ENCODE measurements at places on chromosomes 12 and 14. TPM values are rescaled to one million over a fixed set of nuclear protein-coding genes. Genes with fewer than 3 reads are reported as not detected.

GRCh38 chr14:77085538-77085937 is 12.5 kb upstream of the CIPC start:
- H3K27ac ChIP-seq = no peak overlapping the region
- no peaks in the 10 kb centered on the region for H3K36me3 ChIP-seq
- peaks cover 6% of the 10 kb centered on the region for H3K4me1 ChIP-seq
- H3K4me3 ChIP-seq = no peak overlapping the region
- no peaks in the 10 kb centered on the region for H3K27me3 ChIP-seq

DNA sequence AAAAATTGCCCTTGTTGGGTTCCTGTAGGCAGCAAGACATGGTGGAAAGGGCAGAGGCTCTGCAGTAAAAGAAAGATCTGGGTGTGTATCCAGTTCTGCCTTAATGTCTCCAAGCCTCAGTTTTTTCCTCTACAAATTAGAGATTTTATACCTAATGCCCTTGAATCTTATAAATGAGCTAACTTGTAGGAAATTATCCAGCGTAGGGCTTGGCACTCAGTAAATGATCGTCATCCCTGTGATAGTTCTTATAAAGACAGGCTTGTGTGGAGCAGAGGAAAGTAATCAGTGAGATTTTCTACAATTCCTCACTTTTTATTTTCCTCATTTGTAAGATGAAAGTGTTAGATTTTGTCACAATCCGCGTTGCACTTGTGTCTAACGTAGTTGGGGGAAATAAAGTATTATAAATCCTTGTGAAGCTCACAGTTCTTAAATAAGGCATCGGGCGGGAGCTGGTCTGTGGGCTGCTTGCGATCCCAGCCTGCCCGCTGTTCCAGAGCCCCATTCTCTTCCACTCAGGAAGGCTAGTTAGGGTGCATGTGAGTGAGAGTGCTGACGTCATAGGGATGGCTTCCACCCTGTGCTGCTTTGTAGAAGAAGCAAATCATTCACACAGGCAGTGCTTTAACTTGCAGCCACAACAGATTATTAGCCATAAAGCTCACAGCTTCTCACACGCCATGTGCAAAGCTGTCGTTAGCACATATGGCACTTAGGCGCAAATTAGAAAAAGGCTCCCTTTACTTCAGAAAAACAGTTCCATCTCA is 87.6 kb downstream of the EML1 start:
- no peak overlapping the region for H3K4me3 ChIP-seq
- no peaks in the 10 kb centered on the region for H3K27me3 ChIP-seq
- H3K4me1 ChIP-seq = peaks cover 21% of the 10 kb centered on the region
- H3K36me3 ChIP-seq = peaks cover 11% of the 10 kb centered on the region

ATG2B gene
- total RNA-seq = 17.8 TPM

TESPA1 gene
- 0.44 TPM for total RNA-seq

GPR68 gene
- total RNA-seq = 0.35 TPM

DNA sequence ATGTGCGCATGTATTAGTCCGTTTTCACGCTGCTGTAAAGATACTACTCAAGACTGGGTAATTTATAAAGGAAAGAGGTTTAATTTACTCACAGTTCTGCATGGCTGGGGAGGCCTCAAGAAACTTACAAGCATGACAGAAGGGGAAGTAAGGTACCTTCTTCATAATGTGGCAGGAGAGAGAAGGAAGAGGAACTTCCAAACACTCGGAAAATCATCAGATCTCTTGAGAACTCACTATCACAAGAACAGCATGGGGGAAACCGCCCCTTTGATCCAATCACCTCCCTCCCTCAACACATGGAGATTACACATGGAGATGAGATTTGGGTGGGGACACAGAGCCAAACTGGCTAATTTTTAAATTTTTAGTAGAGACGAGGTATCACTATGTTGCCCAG is 41.8 kb upstream of the SNX6 start:
- peak; percentile 32 for DNase-seq
- H3K36me3 ChIP-seq = no peaks in the 10 kb centered on the region
- no peak overlapping the region for H3K4me3 ChIP-seq
- no peaks in the 10 kb centered on the region for H3K27me3 ChIP-seq

DDN gene
- 19.2 TPM for total RNA-seq

CLEC6A gene
- not detected for total RNA-seq

DNA sequence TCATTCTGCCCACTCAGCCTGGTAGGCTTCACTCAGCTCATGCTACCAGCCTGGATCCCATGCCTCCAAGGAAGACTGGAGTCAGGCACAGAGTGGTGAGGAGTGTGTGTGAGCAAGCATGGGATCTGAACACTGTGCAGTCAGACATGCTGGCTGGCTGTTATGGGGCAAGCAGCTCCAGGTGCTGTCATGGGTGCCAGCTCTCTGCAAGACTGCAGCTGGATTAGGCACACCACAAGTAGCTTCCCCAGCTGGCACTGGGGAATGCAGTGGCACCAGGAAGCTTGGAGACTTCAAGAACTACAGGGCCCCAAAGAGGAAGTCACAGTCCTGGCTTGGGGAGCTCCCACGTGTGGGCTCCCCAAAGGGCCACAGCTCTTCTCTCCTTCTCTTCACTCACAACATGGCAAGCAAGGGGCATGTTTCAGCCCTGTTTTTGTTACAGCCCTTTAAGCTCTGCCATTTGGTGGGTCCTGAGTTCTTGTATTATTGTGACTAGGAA is 202.5 kb downstream of the VRK1 start:
- no peak overlapping the region for H3K27ac ChIP-seq
- H3K4me1 ChIP-seq = no peaks in the 10 kb centered on the region
- H3K36me3 ChIP-seq = no peaks in the 10 kb centered on the region
- H3K27me3 ChIP-seq = no peaks in the 10 kb centered on the region

KRT79 gene
- not detected for total RNA-seq

GRCh38 chr14:89660166-89660565 is 243.1 kb upstream of the FOXN3 start:
- no peaks in the 10 kb centered on the region for H3K27me3 ChIP-seq
- peak; percentile 96 for DNase-seq
- H3K4me1 ChIP-seq = peaks cover 12% of the 10 kb centered on the region
- H3K27ac ChIP-seq = peak overlapping the region; percentile 82
- H3K4me3 ChIP-seq = no peak overlapping the region
- no peaks in the 10 kb centered on the region for H3K36me3 ChIP-seq

GRCh38 chr12:121085506-121086353 is 46.7 kb upstream of the OASL start:
- H3K36me3 ChIP-seq = no peaks in the 10 kb centered on the region
- H3K27me3 ChIP-seq = no peaks in the 10 kb centered on the region
- no peak overlapping the region for H3K27ac ChIP-seq

DNA sequence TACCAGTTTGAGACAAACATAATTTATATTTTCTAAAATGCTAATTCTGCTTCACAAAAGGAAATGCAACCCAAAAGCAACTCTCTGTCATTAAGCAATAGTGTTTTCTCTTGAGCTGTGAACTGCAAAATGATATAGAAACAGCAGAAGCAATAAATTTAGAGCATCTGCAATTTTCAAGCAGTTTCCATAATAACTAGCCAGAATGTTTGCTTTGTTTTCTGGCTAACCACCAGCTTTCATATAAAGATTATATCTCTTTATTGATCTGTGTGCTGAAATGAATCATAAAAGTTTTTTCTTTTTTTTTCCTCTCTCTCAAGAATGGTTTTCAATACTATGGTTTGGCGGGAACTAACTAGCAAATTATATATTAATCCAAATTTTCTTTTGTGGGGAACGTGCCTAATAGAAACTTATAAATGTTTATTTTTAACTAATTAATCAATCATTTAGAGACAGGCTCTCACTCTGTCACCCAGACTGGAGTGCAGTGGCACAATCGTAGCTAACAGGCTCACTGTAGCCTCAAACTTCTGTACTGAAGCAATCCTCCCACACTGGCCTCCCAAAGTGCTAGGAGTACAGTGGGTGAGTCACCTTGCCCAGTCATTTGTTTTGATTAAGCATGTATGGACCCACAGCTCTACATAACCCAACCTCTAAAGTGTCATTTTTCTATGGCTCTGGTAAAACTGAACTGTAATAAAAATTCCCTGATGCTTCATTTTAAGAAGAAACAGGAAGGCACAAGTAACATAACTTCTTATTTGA is 830.1 kb upstream of the MGAT4C start:
- no peak overlapping the region for H3K27ac ChIP-seq
- H3K4me3 ChIP-seq = no peak overlapping the region
- peak; percentile 12 for DNase-seq
- no peaks in the 10 kb centered on the region for H3K36me3 ChIP-seq
- no peaks in the 10 kb centered on the region for H3K4me1 ChIP-seq

PTPRQ gene
- total RNA-seq = 0.71 TPM

DNA sequence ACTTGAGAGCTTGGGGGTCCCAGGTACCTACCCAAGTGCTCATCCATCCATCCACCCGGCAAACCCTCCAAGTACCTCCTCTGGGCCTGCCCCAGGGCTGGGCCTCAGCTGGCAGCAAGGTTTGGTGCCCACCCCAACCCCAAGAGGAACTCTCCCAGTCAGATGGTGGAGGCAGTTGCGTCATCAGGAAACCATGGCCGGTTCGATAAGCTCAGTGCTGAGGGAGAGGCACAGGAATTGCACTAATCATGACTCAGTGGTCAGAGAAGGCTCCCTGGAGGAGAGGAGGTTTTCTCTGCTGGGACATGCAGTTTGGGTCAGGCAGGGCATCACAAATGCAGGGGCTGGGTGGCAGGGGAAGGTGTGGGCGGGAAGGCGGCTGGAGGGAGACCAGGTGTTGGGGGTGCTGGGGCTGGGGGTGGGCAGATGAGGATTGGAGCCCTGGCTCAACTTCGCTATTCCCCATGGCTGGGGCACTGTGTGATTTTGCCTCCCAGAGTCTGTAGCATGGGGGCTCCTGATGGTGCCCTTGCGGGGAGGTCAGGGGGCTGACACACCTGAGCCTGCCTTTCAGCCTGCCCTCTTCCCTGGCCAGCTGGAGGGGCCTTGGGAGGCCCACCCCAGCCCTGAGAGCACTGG is 32.2 kb downstream of the SH2B3 start:
- H3K27ac ChIP-seq = no peak overlapping the region
- no peak for DNase-seq
- peaks cover 42% of the 10 kb centered on the region for H3K4me1 ChIP-seq
- no peaks in the 10 kb centered on the region for H3K27me3 ChIP-seq
- peaks cover 29% of the 10 kb centered on the region for H3K36me3 ChIP-seq
- no peak overlapping the region for H3K4me3 ChIP-seq

DNA sequence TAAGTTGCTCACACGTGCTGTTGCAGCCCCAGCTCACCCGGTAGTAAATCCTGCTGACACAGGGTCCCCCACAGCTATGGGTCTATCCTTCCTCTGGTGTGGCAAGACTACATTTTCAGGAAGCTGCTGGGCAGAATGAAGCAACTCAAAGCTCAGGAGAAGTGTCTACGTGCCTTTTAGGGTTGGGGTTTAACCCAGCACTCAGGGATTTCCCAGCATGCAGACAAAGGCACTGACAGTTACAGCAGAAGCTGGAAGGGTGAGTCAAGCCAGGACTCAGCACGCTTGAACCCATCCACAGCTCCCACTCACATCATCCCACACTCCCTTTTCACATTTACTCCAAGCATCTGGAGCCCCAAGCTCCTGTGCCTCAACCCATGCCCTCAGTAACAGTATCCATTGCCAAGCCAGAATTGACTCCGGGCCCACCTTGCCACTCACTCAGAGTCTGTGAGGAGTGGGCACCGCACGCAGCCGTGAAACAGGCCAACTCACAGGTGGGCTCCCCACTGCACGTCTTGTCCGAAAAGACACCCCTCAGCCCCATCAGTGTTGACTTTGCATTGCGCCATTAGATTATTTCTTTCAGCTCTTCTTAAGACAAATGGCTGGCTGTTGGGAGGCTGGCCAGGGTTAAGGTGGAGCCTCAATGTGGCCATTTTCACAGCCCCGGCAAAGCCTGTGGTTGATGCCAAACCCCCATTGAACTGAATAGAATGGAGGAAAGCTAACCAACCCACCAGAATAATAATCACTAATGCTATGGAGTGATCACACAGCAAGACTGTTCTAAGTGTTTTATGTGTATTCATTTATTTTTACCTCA is 59.6 kb downstream of the ZFP36L1 start:
- peak; percentile 75 for DNase-seq
- no peak overlapping the region for H3K4me3 ChIP-seq
- peak overlapping the region; percentile 3 for H3K27ac ChIP-seq
- H3K36me3 ChIP-seq = no peaks in the 10 kb centered on the region
- H3K4me1 ChIP-seq = peaks cover 71% of the 10 kb centered on the region

- H3K4me1 ChIP-seq = peaks cover 21% of the 10 kb centered on the region
- no peak overlapping the region for H3K27ac ChIP-seq
- H3K4me3 ChIP-seq = no peak overlapping the region
- no peaks in the 10 kb centered on the region for H3K27me3 ChIP-seq
These were observed 9.0 kb upstream of the CDH24 start for GRCh38 chr14:23066368-23066767.

DNA sequence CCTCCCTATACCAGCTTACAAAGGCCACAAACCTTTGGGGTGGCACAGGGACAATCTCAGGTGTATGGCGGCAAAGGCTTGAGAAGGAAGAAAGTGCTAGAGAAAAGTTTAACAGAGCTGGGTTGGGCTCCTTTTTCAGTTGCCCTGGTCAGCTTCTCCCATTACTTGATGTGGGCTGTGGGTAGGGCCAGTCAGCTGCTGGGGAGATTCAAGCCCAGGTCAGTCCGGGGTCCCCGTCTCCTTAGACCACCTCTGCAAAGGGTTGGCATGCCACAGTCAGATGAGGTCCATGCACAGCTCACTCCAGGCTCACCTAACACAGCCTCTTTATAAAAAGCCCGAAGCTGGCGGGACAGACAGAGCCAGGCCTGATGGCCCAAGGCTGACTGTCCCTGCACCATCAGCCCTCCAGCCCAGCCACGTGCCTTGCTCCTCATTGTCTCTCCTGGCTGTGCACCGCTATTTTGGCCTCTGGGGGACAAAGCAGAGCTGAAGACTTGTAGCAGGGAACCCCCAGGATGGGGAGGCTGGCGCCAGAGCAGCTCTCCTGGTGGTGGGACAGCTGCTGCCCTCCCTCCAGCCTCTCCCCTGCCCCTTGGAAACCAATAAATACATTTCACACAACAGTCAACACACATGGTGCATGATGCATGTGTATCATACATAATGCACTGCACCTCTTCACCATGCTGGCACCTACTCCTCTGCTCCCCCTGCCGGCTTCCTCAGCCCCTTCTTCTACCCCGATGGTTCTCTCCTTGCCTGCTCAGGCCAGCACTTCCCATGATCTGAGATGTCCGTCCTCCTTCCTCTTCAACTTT is 61.7 kb upstream of the DDX11 start:
- peaks cover 25% of the 10 kb centered on the region for H3K4me1 ChIP-seq
- no peak for DNase-seq
- no peaks in the 10 kb centered on the region for H3K27me3 ChIP-seq
- no peaks in the 10 kb centered on the region for H3K36me3 ChIP-seq
- no peak overlapping the region for H3K27ac ChIP-seq
- no peak overlapping the region for H3K4me3 ChIP-seq

All from muscle of leg (tissue), 16 donors.